ENCODE measurements at places on chromosomes 3 and 15. TPM values are rescaled to one million over a fixed set of nuclear protein-coding genes. Genes with fewer than 3 reads are reported as not detected.

The LYZL4 gene
- polyA plus RNA-seq, result not detected

GRCh38 chr15:29103824-29104565, 165.6 kb downstream of the NSMCE3 start:
- DNase-seq, result peak; percentile 84

DNA sequence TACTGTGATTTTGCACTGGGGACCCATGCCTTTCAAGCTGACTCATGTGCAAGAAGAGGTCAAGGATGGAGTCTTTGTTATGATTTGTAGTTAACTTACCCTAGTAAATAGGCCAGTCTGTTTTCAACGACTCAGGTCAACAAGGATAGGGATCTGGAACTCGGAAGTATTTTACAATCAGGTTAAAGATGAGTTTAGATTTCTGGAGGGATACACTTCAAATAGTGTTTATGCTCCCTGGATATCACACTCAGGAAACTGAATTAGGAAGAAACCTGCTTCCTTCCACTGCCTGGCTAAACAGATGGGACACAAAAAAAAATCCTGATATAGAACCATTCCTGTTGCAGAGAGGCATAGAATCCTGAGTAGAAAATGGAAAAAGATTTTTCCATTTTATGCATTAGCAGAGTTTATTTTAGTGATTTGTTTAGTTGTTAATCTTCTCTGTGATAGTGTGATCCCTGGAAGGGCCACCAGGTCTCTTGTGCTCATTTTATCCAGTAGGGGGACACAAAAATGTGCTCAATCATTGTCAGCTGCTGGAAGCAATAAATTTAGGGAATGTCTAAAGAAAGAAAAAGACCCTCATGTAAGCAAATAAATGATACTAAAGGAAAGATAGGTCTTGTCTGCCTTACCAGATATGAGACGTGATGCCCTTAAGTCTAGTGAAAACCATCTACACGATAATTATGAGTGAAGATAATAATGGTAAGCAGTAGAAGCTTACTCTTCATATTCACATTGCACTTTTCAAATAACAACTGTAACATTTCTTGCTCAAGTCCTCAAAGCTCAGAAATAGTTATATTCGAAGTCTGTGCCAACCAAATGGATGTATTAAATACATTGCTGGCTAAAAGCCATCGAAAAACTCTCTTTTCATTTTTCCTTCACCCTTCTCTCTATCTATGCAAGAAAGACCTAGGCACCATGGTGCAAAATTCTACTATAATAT, 452.1 kb upstream of the KCNMB2 start:
- no peak for DNase-seq

GRCh38 chr15:29970402-29970695, 112.4 kb upstream of the GOLGA8J start:
- DNase-seq, result no peak

DNA sequence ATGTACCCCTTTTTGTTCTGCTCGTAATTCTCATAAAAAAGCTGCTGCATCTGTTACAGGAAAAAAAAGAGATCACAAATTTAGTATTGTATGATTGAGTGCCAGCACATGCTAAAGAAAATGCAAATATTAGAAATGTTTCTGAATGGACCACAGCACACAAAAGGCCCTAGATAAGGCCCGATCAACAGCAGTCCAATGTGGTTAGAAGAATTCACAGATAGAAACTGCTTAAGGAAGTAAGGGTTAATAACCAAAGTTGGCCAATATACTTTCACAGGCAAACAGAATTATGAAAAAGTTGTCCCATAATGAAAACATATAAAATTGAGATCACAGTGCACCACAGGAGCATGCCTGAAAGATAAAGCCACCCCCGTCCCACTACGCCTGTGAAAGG, 72.9 kb downstream of the CHSY1 start:
- DNase-seq, result no peak

DNA sequence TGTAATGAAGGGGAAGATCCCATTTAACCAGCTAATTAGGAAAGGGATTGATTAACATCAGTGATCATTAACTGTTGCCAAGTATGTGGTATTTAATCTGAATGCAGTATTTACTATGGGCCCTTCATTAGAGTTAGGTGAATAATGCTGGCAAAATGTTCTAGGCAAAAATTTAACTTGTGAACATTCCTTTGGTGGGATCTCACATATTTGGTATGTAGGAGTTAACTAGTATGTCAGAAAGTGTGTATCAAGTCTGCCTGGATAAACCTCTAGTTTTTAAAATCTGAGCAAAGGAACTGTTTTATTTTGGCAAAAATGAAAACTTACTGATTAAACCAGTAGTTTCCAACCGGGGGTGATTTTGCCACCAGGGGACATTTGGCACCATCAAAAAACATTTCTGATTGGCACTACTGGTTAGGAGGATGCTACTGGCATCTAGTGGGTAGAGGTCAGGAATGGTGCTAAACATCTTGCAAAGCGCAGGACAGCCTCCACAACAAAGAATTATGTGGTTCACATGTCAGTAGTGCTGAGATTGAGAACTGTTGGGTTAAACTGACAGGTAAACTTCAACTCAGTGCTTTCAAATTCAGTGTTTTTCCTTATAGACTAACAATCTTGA, 22.5 kb downstream of the LRTM1 start:
- no peak for DNase-seq

The GATA2 gene
- polyA plus RNA-seq, result 33.8 TPM

DNA sequence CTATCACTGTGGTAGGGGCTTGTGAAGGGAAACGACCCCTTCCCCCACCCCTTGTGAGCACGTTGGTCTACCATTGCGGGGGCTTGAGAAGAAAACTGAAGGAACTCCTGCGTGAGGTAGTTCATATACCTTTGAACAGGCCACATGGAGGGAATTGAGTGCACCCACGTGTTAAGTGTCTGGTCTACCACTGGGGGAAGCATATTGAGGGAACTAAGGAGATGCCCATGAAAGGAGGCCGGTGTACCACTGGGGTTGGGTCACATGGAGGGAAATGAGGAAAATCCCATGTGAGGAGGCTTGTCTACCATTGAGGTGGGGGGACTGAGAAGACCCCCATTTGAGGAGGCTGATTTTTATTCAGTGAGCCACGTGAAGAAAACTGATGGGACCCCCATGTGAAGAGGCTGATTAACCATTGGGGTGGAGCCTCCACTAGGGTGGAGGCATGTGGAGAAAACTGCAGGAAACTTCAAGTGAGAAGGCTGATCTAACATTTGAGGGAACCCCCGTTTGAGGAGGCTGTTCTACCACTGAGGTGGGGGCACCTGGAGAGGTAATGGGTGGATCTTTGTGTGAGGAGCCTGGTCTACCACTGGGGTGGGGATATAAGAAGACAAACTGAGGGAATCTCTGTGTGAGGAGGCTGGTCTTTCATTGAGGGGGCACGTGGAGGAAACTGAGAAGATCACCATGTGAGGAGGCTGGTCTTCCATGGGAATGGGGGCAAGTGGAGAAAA, 163.2 kb downstream of the FBLN2 start:
- DNase-seq, result no peak

The CCDC39 gene
- polyA plus RNA-seq, result 12.3 TPM

The HCLS1 gene
- polyA plus RNA-seq, result 6.7 TPM

DNA sequence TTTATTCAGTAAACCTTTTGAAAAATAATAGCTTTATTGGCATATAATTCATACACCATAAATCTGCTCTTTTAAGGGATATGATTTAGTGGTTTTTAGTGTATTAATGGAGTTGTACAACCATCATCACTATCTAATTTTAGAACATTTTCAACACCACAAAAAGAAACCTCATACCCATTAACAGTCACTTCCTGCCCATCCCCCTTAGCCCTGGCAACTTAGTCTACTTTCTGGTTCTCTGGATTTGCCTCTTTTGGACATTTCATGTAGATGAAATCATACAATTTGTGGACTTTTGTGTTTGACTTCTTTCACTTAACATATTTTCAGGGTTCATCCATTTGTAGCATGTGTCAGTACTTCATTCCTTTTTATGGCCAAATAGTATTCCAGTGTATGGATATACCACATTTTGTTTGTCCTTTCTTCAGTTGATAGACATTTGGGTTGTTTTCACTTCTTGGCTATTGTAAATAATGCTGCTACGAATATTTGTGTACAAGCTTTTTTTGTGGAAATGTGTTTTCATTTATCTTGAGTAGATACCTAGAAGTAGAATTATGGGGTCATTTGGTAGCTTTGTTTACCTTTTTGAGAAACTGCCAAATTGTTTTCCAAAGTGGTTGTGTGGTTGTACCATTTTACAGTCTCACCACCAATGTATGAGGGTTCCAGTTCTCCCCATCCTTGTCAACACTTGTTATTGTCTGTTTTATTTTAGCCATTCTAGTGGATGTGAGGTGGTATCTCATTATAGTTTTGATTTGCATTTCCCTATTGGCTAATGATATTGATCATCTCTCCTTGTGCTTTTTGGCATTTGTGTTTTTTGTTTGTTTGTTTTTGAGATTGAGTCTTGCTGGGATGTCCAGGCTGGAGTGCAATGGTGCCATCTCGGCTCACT, 45.8 kb downstream of the SMAD3 start:
- DNase-seq, result no peak

DNA sequence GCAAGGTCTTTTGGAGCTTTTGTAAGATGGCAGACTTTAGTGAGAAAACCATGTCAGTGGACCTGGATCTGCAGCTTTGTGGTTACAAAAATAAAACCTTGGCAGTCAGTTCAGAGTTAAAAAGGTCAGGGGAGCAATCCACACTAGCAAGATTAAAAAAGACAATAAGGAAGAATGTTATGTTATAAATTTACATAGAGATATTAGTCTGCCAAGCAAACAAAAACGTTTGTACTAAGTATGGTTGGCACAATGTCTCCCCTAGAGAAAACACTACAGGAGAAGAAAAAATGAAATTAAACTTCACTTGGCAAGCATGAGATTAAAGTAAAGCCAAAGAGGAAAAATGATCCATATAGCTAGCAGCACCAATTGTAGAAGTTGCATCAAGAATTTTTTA, 205.0 kb downstream of the LSAMP start:
- no peak for DNase-seq

The SPCS1 gene
- polyA plus RNA-seq, result 144 TPM

The HIGD2B gene
- polyA plus RNA-seq, result not detected

DNA sequence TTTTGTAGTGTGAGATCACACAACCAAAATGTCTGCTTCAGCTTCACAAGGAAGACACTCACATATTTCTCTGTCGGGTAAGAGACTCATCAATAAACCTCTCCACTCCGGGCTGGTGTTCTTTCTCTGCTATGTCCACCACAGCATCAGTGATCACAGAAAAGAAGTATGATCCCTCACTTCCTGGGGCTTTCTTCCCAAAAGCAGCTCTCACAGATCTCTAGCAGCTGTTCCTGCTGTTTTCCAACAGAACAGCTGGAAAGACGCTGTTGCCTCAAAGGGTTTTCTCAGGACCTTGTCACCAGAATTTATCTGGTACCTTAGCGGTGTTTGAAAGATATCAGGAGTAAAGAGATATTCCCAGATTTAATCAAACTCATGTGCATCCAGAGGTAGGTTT, 46.4 kb downstream of the GATM start:
- DNase-seq, result no peak

DNA sequence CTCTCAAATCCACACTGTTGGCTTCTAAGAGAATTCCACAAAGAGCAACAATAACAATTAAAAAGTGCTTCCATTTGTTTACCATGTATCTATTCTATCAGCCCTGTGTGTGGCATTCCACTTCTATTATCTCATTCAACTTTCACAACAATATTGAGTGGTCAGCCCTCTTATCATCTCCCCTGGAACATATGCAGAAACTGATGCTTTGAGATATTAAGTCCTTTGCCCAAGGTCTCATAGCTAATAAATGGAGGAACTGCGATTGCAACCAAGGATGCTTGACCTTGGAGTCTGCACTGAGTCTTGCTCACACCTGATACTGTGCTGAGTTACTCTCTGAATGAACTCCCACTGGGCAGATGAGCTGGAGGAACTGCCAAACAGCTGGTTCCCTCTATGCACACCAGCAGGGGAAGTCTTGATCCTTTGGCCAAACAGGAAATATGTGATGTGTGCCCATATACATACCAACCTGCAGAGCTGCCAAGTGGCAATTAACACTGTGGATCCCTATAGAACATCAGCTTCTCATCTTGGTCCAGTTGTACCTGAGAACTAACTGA, 144.7 kb upstream of the WNT5A start:
- no peak for DNase-seq

The RTP3 gene
- 0.06 TPM for polyA plus RNA-seq

DNA sequence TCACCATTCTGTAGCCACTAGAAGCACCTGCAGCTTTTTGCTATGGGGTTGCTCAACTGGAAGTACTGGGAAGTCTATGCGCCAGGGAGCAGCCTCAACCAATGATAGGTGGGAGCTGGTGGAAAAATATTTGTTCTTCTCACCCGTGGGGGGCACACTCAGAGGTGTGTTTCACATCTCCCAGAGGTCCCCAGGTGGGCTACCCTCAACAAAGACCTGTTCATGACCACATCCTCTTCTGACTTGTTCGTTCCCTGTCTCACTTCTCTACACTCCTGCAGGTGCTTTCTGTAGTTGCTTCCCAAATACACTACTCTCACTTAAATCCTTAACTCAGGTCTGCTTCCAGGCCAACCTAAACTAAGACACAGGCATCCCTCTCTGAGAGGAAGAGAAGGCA, 3.6 kb downstream of the CAMP start:
- DNase-seq, result no peak

The CCR8 gene
- polyA plus RNA-seq, result not detected

DNA sequence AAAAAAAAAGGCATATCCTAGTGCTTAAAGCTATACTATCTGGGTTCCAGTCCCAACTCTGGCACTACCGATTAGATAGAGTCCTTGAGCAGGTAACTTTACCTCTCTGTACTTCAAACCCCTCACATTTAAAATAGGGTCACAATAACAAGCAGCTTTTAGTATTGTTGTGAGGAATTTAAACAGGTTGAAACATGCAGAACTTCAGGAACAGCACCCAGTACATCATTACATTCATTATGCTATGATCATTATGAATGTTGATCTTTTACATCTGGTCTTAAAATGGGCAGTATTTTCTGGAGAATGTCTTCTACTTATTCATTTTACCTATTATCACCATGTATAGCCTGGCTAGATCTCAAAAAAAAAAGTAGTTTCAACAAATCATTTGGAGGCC, 176.1 kb upstream of the CCDC54 start:
- DNase-seq, result no peak

DNA sequence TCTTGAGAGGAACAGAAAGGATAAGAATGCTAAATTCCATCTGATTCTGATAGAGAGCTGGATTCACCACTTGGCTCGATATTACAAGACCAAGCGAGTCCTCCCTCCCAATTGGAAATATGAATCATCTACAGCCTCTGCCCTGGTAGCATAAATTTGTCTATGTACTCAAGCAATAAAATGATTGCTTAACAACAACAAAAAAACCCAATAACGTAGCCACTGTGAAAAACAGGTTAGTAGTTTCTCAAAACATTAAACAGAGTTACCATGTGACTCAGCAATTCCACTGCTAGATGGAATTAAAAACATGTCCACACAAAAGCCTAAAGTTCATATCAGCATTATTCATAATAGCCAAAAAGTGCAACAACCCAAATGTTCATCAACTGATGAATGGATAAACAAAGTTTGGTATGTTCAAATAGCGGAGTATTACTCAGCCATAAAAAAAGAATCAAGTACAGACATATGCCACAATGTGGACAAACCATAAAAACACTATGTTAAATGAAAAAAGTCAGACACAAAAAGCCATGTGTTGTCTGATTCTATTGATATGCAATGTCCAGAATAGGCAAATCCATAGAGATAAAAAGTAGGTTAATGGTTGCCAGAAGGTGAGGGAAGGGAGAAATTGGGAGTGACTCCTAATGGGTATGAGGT, 16.8 kb downstream of the BCL2L10 start:
- DNase-seq, result no peak

GRCh38 chr3:114114719-114115118, 58.2 kb downstream of the QTRT2 start:
- DNase-seq, result no peak

The CHDH gene
- 8.3 TPM for polyA plus RNA-seq

The PLSCR2 gene
- 1.2 TPM for polyA plus RNA-seq

GRCh38 chr3:151631946-151632345, 101.8 kb upstream of the AADACL2 start:
- no peak for DNase-seq
